ENCODE measurements at places on chromosomes 4 and X.

GRCh38 chr4:34720571-34720970 is 1523.7 kb downstream of the ARAP2 start:
- no peak for DNase-seq

DNA sequence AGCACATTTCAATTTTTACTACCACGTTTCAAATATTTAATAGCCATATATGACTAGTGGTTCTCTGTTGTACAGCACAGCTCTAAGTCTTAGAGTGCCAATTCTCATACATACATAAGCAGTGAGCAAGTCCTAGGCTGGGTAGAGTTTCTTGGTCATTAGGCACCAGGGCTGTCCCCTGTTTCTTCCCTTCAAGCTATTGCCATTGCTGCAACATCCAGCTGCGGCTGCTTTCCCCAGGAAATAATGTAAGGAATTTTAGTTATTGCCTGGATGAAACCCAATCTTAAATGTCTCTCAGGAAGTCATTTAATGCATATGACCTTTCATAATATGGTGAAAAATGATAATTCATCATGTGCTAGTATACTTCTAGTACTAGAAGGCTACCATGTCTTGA is 74.1 kb upstream of the PPP3CA start:
- no peak for DNase-seq

- no peak for DNase-seq
Measured at GRCh38 chr4:141081921-141082395, 51.3 kb downstream of the RNF150 start.

GRCh38 chrX:155115174-155115819 is 44.0 kb downstream of the BRCC3 start:
- no peak for DNase-seq

GRCh38 chr4:60201052-60201673 is 999.0 kb upstream of the ADGRL3 start:
- peak; percentile 1 for DNase-seq

- DNase-seq = no peak
Measured at GRCh38 chr4:83043801-83044407, 8.9 kb downstream of the COPS4 start.

DNA sequence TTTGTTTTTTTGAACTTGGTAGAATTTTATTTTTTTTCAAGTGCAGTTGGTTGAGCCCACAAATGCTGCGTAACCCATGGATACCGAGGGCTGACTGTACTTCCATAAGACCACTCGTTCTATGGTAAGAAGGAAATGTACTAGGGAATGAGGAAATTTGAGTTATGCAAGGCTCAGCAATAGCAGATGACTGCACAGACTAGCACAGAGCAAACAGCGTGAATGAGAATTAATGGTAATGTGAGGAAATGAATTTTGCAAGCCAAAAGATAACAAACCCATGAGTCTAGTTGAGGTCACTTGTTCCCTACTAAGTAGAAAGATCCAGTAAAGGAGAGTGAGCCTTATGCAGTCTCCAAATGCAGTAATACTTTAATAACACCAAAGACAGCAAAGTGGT is 17.4 kb downstream of the GSPT2 start:
- DNase-seq = no peak

- no peak for DNase-seq
Measured at GRCh38 chrX:97529536-97530200, 646.0 kb downstream of the RPA4 start.

- DNase-seq = no peak
Measured at GRCh38 chr4:11028334-11028733, 343.8 kb upstream of the CLNK start.

GRCh38 chrX:2682565-2683177 is 8.4 kb upstream of the CD99 start:
- no peak for DNase-seq

DNA sequence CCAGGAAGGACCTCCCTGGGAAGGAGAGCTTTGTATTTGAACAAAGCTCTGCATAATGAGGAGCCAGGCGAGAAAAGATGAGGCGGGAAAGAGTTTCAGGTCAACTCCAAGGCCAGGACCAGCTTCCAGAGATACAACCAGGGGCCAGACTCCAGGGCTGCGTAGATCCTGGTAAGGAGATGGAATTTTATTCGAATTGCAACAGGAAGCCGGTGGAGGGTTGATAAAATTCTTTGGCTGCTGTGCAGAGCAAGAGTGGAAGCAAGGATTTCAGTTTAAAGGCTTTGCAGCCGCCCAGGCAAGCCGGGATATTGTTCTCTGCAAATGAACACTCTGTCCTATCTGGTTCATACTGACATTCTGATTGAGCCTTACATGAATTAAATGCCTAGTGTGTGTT is 40.2 kb upstream of the CBR4 start:
- DNase-seq = no peak

- no peak for DNase-seq
Measured at GRCh38 chr4:35867057-35867456, 377.3 kb downstream of the ARAP2 start.

DNA sequence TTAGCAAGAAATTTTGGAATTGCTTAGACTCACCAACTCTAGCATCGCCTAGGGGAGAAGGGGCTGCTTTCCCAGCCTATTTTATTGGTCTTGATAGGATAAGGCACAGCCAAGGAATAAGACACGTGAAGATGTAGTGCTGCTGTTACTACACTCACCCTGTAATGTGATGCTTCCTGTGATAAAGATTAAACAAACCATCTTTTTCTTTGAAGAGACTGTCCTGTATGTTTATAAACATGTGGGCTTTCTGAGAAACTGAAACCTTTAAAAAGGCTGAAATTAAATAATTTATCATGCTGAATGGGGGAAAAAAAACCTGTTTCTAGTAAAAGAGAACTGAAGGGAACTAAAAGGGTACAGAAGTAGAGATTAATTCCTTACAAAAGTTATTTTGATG is 13.2 kb downstream of the TAPT1 start:
- DNase-seq = no peak

DNA sequence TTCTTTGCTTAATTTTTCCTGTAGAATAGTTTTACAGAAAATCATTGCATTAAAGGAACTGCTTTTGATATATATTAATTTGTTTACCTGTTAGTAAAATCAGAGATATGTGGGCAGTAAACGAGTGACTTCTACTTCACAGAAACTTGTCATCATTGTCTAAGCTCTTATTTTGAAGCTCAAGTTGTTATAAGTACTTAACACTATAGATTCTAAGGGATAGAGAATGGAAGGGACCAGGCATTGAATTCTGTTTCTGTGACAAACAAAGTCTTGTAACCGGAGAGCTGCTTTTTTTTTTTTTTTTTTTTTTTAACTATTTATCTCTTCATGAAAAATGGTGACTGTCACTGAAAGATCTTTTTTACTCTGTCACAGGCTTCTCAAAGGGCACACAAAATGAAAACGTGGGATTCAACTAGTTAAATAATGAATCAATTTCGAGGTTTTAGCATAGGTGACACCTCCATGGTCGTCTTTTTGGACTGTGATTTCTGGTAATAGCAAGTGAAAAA is 14.4 kb downstream of the STK26 start:
- DNase-seq = no peak

- no peak for DNase-seq
Measured at GRCh38 chrX:102154900-102155805, 624 bp downstream of the BEX5 start.

DNA sequence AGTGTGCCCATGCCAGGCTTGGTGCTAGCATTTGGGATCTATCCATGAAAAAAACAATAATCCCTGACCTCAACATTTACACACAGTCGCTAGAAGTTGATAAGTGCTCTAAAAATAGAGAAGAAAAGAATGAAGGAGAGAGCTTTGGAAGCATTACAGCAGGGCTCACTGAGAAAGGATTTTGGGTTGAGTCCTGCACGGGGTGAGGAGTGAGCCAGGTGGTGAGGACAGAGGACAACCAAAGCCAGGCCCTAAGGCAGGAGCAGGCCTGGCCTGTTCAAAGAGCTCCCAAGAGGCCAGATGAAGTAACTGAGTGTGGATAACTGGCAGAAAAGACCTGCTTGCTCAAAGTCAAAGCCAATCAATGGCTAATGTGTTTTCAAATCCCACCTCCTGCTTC is 20.7 kb upstream of the PROM1 start:
- no peak for DNase-seq

DNA sequence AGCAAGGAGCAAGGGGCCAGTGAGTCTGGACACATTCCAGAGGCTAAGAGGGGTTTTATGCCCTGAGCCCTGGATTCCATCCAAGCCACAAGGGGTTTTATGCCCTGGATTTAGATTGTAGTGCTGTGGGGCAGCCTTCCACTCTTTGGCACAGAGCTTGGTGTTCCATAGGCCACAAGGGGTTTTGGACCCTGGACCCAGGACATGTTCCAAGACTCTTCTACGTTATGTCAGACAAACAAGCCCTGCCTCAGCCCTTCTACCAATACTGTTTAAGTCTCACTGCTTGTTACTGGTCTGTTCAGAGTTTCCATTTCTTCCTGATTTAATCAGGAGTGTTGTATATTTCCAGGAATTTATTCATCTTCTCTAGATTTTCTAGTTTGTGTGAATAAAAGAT is 12.8 kb upstream of the SCARB2 start:
- DNase-seq = no peak

- DNase-seq = no peak
Measured at GRCh38 chrX:13485167-13485566, 84.2 kb upstream of the EGFL6 start.

DNA sequence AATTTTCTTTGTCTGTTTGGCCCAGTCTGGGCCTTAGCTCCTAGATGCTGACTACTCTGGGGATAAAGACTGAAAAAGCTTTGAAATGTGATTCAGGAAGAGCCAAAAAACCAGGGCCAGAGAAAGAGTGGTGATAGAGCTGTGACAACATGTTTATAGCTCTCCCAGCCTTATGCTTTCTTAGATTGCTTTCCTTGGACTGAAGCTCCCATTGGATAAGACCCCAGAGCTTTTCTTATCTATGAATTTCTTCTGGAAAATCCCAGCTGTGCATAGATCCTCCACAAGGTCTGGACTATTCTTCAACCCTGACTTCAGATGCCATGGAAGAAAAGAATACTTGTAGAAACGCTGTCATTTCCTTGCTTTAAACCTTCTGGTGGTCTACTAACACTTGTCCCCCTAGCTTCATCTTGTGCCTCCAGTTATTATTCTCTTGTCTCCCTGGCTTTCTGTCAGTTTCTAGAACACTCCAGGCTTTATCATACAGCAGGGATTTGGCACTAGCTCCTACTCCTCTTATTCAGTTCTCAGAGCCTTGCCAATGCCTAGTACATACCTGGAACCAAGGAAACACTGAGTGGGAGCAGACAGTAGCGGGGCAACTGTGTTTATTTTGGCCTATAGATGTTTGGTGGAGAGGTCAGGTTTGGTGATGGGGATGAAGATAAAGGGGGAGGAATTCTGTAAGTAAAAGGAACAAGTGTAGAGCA is 57.1 kb upstream of the TEX13D start:
- DNase-seq = no peak

- DNase-seq = no peak
Measured at GRCh38 chr4:53575552-53575951, 15.7 kb downstream of the LNX1 start.

DNA sequence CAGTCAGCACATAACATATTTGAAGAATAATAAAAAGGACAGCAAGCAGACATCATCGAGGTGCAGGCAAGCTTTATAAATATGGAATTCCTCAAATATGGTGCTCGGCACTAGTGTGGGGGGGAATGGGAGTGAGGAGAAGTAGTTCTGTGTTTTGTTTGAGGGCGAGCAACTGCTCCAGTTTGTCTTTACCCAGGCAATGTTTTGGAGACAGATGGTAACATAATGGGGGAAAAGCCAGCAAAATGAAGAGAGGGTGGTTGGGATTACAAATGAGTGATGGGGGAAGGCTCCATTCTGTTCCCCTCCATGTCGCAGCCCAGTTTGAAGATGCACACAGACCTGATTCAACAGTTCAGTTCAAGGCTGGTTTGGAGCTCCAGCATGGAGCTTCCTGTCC is 572.9 kb upstream of the DIPK2B start:
- no peak for DNase-seq

- no peak for DNase-seq
Measured at GRCh38 chrX:97787311-97787710, 903.6 kb downstream of the RPA4 start.

DNA sequence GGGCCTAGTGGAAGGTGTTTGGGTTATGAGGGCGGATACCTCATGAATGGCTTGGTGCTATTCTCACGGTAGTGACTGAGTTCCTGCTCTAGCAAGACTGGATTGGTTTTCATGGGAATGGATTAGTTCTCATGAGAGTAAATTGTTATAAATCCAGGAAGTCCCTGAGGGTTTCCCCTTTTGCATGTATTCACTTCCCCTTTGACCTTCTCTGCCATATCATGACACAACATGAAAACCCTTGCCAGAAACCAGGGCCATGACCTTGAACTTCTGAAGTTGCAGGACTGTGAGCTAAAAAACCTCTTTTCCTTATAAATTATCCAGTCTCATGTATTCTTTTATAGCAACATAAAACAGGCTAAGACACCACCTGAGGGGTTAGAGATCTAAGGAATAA is 529.7 kb upstream of the RPS6KA3 start:
- no peak for DNase-seq

GRCh38 chr4:128709268-128709667 is 100.2 kb upstream of the JADE1 start:
- no peak for DNase-seq

GRCh38 chrX:150035531-150035930 is 97.2 kb upstream of the EOLA2 start:
- DNase-seq = no peak

DNA sequence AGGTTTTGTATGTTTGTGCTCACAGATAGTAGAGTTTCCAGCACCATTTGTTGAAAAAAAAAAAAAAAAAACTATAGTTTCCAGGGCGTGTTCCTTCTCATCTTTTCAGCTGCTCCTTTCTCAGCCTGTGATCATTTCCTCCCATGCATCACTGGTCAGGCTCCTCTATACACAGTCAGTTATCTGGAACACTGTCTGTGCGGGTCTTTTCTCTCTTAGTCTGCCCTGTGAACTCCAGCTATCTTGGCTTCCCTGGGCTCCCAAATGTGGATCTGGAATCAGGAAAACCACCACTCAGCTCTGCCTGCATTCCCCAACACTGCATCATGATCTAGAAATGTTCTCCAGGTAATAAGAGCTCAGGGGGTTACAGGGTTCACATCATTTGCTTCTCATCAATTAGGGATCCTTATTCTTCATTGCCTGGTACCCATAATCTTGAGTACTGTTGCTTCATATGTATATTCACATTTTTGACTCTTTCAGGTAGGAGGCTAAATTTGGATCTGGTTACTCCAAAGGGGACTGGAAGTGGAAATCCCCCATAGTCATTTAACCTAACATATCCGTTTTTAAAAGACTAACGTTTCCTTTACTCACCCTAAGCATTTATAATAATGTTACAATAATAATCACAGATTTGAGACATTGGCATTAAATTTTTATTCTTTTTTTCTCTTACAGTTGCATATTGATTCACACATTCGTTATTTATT is 221.8 kb upstream of the KLF3 start:
- DNase-seq = no peak

- DNase-seq = no peak
Measured at GRCh38 chrX:86806786-86807185, 658.5 kb downstream of the DACH2 start.

GRCh38 chrX:123736333-123736921 is 3.6 kb upstream of the THOC2 start:
- DNase-seq = no peak

GRCh38 chr4:136706942-136707341 is 825.4 kb downstream of the PCDH18 start:
- DNase-seq = no peak

- no peak for DNase-seq
Measured at GRCh38 chr4:6852582-6852981, 57.0 kb upstream of the TBC1D14 start.
